ENCODE measurements at places on chromosomes 3 and 15.

DNA sequence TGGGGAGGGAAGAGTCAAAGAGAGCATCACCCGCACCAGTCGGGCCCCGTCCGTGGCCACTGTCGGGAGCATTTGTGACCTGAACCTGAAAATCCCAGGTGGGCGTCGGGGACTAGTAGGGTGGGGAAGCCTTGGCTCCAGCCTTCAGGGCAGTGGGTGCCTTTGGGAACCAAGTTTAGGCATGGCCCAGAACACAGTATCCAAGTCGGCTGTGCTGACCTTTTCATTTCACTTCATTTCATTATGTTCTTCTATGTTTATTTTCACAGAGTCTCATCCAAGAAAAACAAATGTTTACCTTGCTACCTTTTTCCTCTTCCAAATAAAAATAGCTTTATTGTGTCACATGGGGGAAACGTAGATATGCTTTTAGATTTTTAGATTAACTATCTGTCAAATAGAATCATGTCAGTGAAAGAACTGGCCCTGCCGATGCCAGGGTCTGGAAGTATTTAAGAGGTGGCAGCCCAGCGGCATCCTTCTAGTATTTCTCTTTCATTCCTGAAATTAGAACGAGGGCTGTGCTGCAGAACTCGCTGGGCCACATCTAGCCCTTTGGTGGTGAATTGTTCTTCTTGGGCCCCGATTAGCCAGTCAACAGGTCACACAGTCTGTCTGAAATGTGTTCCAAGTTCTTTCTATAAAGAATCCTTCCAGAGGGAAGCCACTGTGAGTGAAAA lies 60.5 kb downstream of the DNASE1L3 start:
- no peak for DNase-seq

DNA sequence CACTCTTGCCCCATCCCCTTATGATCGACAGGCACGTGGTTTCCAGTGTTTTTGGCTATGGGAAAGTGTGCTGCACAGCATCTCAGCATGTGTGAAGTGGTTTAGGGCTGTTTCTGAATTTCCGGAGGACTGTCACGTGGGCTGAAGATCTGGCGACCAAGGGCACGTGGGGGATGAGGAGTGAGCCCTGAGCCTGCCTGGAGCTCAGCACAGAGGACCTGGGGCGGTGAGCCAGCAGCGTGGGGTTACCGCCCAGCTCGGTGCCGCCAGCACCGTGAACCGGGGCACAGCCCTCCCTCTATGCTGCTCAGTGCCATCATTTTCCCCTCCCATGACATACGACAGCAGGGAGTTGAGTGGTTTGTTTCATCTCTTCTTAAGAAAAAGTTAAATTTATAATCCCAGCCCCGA lies 150.2 kb downstream of the DNAJB8 start:
- no peak for DNase-seq

DNA sequence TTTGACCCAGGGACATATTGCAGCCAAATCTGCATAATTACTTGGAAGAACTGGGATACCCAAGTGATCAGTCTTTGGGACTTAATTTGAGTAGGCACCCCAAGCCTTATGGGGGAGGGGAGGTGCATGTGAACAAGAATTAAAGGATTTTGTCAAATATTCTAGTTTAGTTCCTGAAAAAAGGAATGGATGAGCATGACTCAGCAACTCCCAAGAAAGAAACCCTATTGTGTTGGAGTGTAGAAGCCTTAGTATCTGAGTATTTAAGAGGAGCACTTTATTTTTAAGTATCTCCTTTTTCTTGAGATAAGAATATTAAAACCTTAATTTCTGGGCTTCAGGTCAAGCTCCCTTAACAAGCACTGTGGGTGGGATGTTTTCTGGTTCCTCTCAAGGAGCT lies 222.4 kb downstream of the CD47 start:
- DNase-seq = no peak

DNA sequence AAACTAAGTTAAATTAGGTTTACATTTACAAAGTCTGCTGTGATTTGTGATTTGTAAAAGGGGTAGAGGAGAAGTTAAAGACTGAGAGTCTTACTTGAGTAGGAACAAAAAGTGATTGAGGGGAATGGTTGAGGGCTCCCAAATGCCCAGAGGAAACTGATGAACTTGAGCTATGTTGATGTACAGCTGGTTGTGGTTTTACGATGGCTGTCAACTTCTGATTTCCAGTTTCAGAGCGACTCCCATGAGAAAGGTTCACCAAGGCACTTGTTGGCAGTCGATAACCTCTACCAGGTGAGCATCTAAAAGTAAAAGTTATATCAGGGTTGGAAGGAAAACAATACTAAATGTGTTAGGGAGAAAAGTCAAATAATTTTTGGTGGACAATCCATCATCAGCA lies 91.0 kb downstream of the XRN1 start:
- no peak for DNase-seq

- DNase-seq = no peak
Measured at GRCh38 chr3:124163689-124164088, 171.8 kb upstream of the ROPN1 start.

GRCh38 chr15:91022832-91023129 lies 387 bp upstream of the VPS33B start:
- no peak for DNase-seq

- peak; percentile 62 for DNase-seq
Measured at GRCh38 chr15:69031013-69032001, 16.8 kb downstream of the NOX5 start.

Measured in dermis blood vessel endothelial cell (primary cell).